ENCODE measurements at places on chromosomes 1 and 21.

DNA sequence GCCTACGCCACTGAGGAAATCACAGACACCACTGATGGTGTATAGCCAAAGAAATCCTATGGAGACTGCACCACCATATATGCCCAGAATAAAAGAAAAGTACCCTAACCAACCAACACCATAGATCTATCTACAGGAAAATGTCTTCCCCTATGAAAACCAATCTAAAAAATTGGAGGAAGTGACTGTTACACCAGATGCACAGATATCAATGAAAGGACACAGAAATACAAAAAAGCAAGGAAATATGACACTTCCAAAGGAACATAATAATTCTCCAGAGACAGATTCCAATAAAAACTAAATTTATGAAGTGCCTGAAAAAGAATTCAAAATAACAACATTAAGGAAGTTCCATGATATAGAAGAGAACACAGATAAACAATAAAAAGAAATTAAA, 56.8 kb upstream of the BCL10 start:
- peaks cover 10% of the 10 kb centered on the region for H3K27me3 ChIP-seq
- H3K36me3 ChIP-seq: no peaks in the 10 kb centered on the region
- H3K27ac ChIP-seq: no peak overlapping the region
- H3K4me3 ChIP-seq: no peak overlapping the region
- no peaks in the 10 kb centered on the region for H3K4me1 ChIP-seq

GRCh38 chr1:149934356-149934755, 2.3 kb downstream of the MTMR11 start:
- H3K27ac ChIP-seq: no peak overlapping the region
- no peaks in the 10 kb centered on the region for H3K27me3 ChIP-seq
- no peaks in the 10 kb centered on the region for H3K36me3 ChIP-seq
- H3K4me3 ChIP-seq: no peak overlapping the region

- no peak overlapping the region for H3K4me3 ChIP-seq
- no peaks in the 10 kb centered on the region for H3K36me3 ChIP-seq
- no peak for DNase-seq
- no peaks in the 10 kb centered on the region for H3K4me1 ChIP-seq
- no peak overlapping the region for H3K27ac ChIP-seq
These were observed 64.7 kb upstream of the NGF start for GRCh38 chr1:115402753-115403184.

GRCh38 chr1:157485793-157486192, 66.5 kb downstream of the FCRL5 start:
- no peaks in the 10 kb centered on the region for H3K36me3 ChIP-seq
- no peak overlapping the region for H3K4me3 ChIP-seq
- peaks cover 23% of the 10 kb centered on the region for H3K4me1 ChIP-seq
- H3K27me3 ChIP-seq: no peaks in the 10 kb centered on the region
- H3K27ac ChIP-seq: no peak overlapping the region
- DNase-seq: no peak

- H3K4me3 ChIP-seq: no peak overlapping the region
- H3K4me1 ChIP-seq: no peaks in the 10 kb centered on the region
- no peak for DNase-seq
- H3K36me3 ChIP-seq: no peaks in the 10 kb centered on the region
- no peaks in the 10 kb centered on the region for H3K27me3 ChIP-seq
These were observed 37.5 kb downstream of the ELAPOR1 start for GRCh38 chr1:109151146-109151990.

All from natural killer cell (primary cell).